ENCODE measurements at places on chromosomes 1 and 21.

DNA sequence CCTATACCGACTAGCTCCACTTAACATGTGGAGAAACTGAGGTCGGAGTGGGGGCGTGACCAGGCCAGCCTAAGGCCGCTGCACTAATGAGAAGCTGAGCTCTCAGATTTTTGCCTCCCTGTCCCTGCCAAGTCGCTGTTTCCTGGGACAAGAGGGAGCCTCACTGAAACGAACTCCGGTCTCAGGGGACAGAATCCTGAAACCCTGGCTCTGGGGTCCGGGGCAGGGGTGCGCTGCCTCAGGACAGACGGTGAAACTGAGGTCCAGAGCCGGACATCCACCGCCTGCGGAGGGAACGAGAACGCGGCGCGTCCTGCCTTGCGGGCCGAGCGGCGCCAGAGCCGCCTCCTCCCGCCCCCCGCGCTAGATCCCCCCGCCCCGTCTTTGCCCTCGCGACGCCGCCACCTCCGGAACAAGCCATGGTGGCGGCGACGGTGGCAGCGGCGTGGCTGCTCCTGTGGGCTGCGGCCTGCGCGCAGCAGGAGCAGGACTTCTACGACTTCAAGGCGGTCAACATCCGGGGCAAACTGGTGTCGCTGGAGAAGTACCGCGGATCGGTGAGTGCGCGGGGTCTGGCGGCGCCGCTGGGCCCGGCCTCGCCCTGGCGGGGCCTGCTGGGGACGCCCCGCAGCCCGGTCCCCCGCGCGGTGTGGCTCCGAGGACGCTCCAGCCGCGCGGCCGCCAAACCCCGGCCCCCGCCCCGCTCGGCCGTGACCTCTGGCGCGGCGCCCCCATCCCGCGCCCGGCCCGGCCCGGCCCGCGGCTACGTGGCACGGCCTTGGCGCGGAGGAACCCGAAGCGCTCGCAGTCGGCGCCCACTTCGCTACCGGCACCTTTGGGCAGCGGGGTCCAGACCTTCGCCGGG lies at the start of gene GPX7:
Gene GPX7 (plus strand): TSS at position 381 of the 865 bp plus-strand sequence. CDS start 39 bp downstream, at position 420.
- peak; percentile 76 for DNase-seq

- no peak for DNase-seq
Measured at GRCh38 chr1:26538480-26539412, 9.2 kb downstream of the RPS6KA1 start.

- DNase-seq: peak; percentile 36
Measured at GRCh38 chr1:203128716-203129500, 1.4 kb downstream of the ADORA1 start.

DNA sequence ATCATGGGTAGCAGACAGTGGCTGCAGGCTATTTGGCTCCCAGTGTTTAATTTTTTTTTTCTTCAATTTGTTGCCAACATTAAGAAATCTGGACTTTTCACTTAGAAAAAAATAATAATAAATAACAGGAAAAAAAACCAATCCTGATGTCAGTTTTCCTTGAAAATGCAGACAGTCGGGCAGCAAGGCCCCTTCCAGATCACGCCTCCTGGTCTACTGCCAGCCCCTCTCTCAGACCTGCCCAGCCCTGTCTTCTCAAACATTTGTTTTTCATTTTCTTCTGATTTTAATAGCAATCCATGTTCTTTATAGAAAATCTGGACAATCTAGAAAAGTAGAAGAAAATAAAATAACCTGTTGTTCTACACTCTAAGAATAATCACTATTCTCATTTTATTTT lies 15.5 kb downstream of the IFNGR2 start:
- DNase-seq: peak; percentile 64

GRCh38 chr1:195894411-195894810 lies 713.8 kb downstream of the KCNT2 start:
- no peak for DNase-seq

DNA sequence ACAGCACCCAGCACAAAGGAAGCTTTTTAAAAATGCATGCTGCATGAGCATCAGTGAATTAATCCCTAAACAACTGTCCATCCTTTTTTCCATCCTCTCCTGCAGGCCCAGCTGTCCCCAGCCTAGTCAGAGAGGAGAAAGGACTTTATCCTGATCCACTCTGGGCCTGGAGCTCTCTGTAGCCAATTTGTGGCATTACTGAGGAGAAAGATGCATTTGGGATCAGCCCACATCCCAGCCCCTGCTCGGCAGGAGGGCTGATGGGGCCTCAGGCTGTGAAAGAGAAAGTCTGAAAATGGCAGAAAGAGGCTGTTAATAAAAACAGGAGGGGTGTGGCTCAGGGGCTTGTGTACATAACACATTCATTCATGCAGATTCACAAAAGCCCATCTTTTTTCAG lies 37.5 kb upstream of the ATP2B4 start:
- DNase-seq: no peak

GRCh38 chr1:117606649-117607430 lies 992 bp downstream of the TENT5C start:
- DNase-seq: no peak

GRCh38 chr1:183411091-183411490 lies 7.1 kb downstream of the NMNAT2 start:
- no peak for DNase-seq

GRCh38 chr1:173506437-173506836 lies 29.3 kb downstream of the PRDX6 start:
- DNase-seq: no peak

DNA sequence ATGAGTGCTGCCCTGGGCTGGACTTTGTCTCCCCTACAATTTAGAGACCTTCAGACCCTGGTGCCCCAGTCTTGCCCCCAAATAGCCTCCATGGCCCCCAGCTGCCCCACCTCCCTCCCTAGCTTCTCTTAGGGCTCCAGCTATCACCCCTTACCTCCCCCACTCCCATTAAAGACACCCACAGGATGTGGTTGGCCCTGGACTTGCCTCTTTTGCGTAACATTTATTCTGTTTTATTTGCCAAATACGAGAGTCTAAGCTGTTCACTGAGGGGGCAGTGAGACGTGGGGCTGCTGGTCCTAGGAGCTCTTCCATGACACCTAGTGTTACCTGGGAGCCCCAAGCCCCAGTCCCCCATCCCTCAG lies 4.5 kb downstream of the ZC3H12A start:
- no peak for DNase-seq

DNA sequence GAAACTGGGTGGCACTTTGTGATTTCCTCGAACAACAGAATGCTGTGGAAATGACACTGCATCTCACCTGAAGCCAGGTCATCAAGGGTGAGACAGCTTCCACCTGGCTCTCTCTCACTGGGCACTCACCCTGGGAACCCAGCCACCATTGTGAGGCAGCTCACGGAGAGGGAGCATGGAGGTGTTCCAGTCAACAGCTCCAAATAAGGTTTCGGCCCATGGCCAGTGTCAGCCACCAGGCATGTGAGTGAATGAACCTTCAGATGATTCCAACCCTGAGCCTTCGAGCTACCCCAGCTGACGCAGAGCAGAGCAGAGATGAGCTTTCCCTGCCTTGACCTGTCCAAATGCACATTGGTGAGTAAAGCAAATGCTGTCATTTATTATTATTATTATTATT lies 58.1 kb downstream of the SYDE2 start:
- no peak for DNase-seq

GRCh38 chr1:205870236-205870635 lies 20.3 kb upstream of the PM20D1 start:
- DNase-seq: no peak

- DNase-seq: no peak
Measured at GRCh38 chr1:217135987-217136894, 413.0 kb upstream of the ESRRG start.

DNA sequence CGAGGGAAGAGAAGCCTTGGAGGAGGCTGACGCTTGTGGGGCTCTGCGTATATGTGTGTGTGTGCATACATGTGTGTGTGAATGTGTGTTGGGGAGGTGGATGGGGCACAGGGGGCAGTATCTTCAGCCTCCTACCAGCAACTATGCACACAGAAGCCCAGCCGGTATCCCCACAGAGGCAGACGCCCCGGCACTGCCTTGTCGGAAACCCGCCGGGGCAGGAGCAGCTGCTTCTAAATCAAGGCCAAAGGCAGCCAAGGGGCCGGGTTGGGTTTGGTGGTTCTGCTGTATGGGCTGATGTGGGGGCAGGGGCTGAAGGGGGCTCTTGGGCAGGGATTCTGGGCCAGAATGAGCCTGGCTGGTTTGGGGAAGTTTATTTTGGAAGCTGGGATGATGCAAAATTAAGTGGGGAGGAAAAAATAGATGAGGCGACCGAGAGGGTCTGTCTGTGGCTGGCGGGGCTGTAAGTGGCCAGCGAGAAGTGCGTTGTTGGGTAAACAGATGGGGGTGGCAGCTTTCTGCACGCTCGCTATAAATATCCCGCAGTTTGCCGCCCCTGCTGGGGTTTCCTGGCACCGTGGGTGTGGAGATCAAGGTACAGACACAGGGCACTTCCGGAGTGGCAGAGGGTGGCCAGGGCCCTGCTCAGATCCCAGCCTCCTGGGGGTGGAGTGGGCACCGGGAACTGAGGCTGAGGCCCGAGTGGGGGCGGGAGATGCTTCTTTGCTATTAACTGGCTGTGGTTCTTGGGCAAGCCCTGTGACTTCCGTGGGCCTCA lies 11.0 kb upstream of the WNT4 start:
- DNase-seq: no peak

DNA sequence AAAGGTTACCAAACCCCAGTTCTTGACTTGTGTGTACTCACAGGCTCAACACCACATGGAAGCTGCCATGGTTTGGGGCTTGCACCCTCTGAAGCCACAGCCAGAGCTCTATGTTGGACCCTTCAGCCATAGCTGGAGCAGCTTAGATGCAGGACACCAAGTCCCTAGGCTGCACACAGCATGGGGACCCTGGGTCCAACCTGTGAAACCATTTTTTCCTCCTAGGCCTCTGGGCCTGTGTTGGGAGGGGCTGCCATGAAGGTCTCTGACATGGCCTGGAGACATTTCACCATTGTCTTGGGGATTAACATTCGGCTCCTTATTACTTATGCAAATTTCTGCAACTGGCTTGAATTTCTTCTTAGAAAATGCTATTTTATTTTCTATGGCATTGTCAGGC lies 62.1 kb upstream of the PRRX1 start:
- no peak for DNase-seq

DNA sequence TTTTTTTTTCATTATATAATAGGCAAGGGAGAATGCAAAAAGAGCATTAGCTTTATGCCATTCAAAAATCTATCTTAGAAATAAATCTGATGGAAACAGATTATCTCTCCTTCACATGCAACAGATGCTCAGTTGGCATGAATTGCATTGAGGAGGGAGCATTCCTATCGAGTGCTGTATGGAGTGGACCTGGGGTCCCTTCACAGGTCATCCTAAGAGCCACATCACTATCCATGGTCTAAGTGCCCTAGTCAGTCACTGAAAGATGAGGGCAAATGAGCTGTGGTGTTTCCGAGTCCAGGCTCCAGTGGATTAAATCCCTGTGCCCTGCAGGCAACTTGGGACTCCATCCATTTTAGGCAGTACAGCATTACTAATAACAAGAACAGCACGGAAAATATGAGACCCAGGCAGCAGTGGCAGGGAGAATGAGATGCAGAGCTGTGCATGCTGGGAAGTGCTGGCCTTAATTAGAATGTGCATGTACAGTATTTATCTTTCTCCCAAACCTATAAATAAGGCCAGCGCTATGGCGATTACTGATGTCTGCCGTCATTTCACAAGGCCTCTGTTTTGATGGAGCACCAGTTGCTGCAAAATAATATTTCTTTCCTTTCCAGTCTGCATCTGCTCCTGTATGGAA lies 512.3 kb upstream of the PLXNA2 start:
- DNase-seq: no peak

- DNase-seq: no peak
Measured at GRCh38 chr21:27221077-27221476, 254.2 kb upstream of the ADAMTS5 start.

GRCh38 chr1:152946248-152946647 lies 758 bp upstream of the SPRR5 start:
- DNase-seq: no peak

DNA sequence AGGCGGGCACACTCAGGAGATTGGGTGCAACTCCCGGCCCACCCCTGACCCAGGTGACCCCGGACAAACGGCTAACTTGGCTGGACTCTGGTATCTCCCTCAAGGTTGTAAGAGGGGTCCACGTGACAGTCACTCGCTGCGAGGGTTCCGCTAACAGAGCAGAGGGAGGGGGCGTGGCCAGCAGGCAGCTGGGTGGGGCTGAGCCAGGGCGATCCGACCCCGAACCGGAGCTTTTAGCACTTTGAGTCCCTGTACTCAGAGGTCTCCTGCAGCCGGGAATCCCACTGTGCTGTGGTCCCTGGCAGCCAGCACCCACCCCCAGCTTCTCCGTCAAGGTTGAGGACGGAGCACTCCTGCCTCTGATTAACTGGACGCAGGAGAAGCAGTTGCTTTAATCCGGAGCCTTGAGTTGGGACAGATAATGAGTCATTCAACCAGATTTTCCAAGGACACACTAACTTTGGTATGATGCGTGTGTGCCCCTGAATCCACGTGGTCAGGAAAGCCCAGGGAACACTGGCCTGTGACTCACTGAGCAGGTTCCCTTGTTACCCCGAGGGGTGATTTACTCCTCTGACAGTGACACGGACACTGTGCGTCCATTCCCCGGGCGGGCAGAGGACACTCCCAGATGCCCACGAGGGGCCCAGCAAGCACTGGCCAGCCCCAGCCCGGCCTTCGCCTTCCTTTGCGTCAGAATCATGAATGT lies 16.8 kb downstream of the TRPM2 start:
- DNase-seq: no peak

GRCh38 chr21:28247454-28248020 lies 745.1 kb downstream of the LTN1 start:
- DNase-seq: no peak

DNA sequence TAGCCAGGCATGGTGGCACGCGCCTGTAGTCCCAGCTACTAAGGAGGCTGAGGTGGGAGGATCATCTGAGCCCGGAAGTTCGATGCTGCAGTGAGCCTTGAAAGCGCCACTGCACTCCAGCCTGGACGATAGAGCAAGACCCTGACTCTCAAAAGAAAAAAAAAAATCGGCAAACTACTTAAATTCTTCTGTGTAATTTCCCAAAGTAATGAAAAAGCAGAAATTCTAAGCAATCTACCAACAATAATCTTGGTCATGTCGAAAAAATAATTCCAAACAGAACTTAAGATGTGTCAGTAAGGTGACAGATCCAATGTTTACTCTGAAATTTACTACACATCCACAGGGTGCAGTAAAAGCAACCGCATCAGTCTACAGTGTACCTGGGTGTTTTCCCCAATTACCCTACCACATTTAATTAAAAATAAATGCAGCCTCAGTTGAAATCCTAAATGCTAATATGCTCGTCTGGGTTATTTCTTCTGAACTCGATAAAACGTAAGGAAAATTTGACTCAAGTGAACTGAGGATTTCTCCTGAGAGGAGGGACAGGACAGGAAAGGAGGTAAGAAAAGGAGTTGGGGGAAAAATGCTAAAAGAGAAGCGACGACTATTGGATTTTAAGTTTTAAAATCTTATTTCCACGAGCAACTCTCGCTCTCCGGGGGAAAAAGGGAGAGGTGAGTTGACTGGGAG lies 801 bp downstream of the EPRS1 start:
- DNase-seq: no peak
